Glomerular endothelial cell (primary cell): ENCODE measurements at places on chromosomes 6 and 20. TPM values are rescaled to one million over a fixed set of nuclear protein-coding genes. Genes with fewer than 3 reads are reported as not detected.

GRCh38 chr20:20184149-20184548 is 131.8 kb downstream of the CFAP61 start:
- DNase-seq = no peak

GRCh38 chr6:16493112-16493511 is 254.7 kb downstream of the GMPR start:
- DNase-seq = no peak

DNA sequence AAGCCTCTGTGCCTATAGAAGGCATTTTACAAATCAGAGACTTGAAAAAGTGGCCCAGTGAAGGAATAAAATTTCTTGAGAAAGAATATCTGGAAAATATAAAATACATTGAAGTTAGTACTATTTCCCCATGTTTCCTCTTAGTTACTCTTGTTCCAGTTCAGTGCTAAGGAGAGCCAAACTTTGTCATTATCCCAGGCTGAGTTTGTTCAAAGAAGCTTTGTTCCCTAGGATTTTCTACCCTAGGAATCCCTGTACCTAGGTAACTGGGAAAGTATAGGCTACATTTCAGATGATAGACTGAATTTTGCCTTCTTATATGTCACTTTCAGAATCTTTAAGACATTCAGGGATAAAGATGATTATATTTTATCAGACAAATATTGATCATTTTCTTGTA is 1395.7 kb upstream of the MAP3K7 start:
- DNase-seq = no peak

GRCh38 chr6:78770765-78771164 is 96.6 kb upstream of the IRAK1BP1 start:
- no peak for DNase-seq

- no peak for DNase-seq
Measured at GRCh38 chr20:61808447-61808846, 257.2 kb downstream of the TAF4 start.

DNA sequence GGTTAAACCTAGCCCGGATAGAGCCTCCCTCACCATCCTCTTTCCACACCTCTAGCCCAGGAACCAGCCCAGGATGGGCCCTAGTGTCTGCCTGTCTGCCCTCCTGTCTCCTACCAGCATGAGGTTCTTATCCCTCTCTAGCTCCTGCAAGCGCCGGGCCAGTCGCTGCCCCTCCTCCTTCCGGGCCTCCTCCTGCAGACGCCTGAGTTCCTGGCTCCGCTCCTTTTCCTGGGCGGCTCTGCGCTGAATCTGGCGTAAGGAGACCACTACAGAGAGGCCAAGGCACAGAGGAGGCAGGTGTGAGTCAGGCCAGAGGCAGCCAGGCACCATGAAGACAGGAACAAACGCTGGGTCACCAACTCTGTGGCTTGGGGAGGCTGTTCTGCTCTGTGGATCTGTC is 4.3 kb upstream of the PSORS1C2 start:
- no peak for DNase-seq

DNA sequence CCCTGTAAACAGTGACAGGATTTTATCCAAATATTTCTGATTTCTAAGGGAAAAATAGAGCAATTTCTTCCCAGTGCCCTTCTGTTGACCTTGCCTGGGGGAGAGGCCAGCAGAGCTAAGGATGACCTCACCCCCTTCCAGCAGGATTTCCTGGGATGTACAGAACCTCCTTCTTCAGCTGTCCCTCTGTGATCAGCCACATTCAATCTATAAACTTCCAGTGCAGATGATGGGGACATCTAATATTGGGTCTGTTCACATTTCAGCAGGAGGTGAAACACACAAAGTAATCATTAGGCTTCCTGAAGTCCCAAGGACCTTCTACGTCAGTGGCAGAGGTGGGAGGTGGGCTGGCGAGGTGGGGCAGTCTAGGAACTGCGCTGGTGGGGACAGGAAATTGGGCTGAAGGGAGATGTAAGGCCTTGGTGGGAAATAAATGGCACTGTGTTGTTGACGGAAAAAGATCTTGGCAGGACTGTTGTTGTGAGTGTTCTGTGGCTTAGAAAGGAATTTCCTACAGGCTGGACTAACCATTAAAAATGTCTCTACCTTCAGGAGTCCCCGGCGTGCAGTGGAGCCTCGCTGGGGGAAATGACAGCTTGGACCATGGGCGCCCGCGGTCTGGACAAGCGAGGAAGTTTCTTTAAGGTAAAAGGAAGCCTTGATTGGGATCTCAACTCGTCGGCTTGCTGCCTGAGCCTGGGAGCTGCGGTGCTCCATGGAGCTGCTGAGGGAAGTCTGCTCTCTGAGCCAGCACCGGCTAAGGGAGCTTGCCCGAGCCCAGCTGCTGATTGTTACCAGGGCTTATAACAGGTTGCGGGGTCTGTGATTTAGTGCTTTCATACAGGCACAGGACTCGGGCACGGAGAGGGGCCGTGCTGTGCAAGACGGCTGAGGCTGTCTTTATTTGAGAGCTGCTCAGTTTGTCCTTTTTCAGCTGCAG is 127.9 kb upstream of the NAA20 start:
- DNase-seq = peak; percentile 81

GRCh38 chr6:53766930-53767329 is 27.9 kb upstream of the LRRC1 start:
- no peak for DNase-seq

GRCh38 chr6:107660839-107661238 is 163.3 kb downstream of the SCML4 start:
- no peak for DNase-seq

GRCh38 chr20:34112600-34113101 is 608 bp upstream of the EIF2S2 start:
- DNase-seq = no peak

DNA sequence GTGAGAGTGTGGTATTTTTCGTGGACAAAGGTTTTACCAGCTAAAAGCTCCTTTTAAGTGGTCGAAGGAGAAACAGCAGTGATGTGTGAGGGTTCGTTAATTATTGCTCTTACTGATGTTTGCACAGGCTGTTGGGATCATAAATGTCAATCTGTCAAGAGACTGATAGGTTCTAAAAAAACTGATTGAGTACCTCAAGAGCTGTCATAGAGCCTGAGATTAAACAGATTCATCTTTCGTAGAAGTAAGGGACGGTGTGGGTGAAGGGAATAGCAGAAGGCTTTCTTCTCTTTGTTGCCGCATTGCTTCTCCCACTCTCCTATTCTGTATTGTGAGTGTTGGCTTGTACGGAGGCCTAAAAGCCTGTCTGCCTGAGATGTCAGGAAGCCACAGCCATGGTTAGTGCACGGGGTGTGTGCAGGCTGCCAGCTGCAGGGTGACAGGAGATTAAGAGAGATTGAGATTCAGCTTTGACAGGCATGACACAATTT is 291.0 kb downstream of the ZFAND3 start:
- DNase-seq = no peak

GRCh38 chr6:136644597-136644952 is 94.4 kb upstream of the MAP7 start:
- DNase-seq = no peak

DNA sequence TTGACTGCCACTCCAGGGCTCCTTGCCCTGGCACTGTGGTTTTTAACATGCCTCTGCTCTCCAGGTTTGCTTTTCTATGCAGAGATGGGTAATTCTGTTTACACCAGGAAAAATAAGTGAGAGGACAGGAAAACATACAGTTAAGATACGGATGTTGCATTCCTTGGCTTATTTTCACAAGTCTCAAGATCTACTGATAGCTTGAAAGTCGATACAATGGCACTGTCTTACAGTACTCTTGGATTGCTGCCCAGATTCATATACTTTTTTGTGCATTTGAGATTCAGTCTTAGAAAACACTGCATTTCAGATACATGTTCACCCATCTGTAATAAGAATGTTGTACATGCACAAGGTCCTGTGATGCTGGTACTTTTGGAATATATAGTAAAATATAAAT is 159.6 kb upstream of the FLRT3 start:
- DNase-seq = no peak

GRCh38 chr6:156752666-156753301 is 24.4 kb upstream of the ARID1B start:
- DNase-seq = no peak

GRCh38 chr20:16049529-16050093 is 523.6 kb downstream of the KIF16B start:
- DNase-seq = no peak

DNA sequence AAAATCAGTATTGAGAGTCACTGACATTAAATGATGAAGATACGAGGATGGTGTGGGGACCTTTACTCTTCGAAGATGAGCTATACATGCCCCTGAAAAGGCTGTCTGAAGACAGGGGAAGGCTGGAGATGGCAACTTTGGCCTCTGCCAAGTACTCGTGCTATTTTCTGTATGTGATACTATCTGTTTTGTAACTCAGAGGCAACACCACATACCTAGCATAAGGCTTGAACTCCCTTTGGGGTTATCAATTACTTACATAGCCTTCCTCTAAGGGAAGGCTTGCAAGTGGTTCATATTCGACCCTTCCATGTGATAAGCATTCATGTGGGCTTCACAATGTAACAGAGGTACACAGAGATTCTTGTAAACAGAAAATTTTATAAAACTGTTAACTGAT is 68.7 kb upstream of the FBXO30 start:
- DNase-seq = no peak

GRCh38 chr20:45347297-45347935 is 808 bp downstream of the SDC4 start:
- DNase-seq = no peak

GRCh38 chr6:35737413-35738211 is 780 bp downstream of the ARMC12 start:
- no peak for DNase-seq

DNA sequence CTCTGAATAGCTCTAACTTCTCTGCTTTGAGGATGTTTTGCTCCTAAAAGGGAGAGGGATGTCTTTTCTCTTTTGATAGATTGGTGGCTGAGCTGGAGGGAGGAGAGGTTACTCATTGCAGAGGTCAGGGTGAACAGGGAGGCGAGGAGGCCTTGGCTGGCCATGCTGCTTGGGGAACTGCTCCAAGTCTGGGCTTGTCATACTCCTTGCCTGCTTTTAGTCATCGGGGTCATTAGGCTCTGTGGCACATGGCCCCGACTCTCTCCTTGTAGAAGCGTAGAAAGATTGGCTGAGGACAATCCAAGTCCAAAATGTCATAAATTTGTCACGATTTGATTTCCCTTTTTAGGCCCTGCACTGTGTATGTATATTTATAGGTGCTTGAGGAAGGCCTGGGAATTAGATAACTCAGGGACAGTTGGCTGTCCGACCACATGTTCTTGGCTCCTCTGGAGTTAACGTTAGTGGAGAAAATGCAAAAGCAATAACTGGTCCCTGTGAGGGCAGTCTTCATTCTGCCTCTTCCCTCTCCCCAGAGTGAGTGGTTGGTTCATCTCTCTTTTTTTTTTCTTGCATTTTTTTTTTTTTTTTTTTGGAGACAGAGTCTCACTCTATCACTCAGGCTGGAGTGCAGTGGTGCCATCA is 160.1 kb downstream of the SCP2D1 start:
- DNase-seq = no peak

DNA sequence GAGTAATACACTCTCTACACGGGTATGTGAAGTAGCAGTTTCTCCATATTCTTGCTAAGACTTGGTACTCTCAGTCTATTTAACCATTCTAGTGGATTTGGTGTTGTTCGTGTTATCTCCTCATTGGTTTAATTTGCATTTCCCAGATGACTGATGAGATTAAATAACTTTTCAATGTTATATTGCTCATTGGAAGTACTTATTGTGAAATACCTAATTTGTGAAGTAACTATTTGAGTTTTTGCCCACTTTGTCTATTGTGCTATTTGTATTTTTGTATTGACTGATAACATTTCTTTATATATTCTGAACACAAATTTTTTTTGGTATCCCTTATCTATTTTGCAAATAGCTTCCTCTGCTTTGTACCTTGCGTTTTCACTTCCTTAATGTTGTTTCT is 156.0 kb downstream of the C6orf58 start:
- no peak for DNase-seq

- no peak for DNase-seq
Measured at GRCh38 chr6:3244003-3244831, 14.5 kb upstream of the PSMG4 start.

- no peak for DNase-seq
Measured at GRCh38 chr20:22491194-22491505, 93.2 kb downstream of the FOXA2 start.

- no peak for DNase-seq
Measured at GRCh38 chr20:18722371-18722770, 91.2 kb upstream of the SCP2D1 start.

- DNase-seq = no peak
Measured at GRCh38 chr6:156345700-156346099, 431.5 kb upstream of the ARID1B start.

DNA sequence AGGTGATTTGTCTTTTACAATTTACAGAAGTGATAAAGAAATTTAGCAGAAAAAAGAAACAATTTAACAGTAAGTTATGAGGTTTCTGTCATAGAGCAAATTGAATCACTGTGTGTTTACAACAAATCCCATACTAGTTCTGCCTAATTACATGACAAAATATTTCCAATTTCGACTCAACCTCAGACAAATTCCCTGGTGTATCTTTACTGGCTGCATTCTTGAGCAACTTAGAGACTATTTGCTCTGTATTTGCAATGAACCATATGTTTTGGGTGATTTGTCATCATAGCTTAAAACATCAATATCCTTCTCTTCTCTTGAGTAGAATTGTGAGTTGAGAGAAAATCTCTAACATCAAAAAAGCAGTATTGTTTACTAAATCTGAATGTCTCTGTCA is 128.7 kb downstream of the SIM1 start:
- DNase-seq = no peak

DNA sequence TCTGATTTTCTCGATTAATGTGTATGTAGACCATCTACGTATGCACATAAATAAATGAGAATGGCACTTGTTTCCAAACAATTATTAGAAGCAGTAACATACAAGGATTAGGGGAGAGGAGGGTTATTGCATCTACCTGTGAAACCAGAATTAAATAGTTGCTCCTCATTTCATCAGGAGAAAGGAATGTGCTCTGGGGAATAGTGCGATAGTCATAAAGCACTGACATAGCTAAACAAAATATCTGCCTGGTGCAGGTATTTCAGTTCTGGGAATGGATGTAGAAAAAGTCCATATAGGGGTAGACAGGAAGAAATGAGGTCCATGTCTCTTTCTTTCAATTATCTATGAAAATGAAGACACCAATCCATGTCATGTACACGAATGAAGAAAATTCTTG is 1.6 kb upstream of the ID4 start:
- no peak for DNase-seq

DNA sequence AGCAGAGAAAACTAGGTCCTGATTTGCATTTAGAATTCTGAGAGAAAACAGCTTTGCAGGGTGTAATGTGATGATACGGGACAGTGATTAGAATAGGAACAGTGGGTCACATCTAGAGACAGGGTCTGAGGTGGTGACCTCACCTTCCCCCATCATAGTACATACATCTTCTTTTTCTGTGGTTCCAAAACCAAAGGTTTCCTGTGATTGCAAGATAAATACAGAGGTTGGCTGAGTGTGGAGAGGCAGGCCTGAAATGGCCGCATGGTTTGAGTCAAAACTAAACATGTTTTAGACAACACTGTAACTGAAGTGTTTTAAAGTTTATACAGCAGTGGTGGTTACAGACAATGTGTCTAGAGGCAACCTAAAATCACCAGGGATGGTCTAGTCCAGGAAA is 10.4 kb upstream of the NT5DC1 start:
- DNase-seq = no peak

OPN5 gene
- total RNA-seq = not detected in 2 replicates

FAM83C gene
- not detected in 2 replicates for total RNA-seq

SYNE1 gene
- 66.9 and 91.2 TPM in 2 replicates for total RNA-seq

LAMP5 gene
- not detected in 2 replicates for total RNA-seq

SLC12A5 gene
- total RNA-seq = 0.34 and 2.2 TPM in 2 replicates

MCHR2 gene
- not detected in 2 replicates for total RNA-seq
